ENCODE measurements at places on chromosomes 12 and 14.

GRCh38 chr12:56487448-56488040, 417 bp downstream of the GLS2 start:
- DNase-seq = peak; percentile 17

DNA sequence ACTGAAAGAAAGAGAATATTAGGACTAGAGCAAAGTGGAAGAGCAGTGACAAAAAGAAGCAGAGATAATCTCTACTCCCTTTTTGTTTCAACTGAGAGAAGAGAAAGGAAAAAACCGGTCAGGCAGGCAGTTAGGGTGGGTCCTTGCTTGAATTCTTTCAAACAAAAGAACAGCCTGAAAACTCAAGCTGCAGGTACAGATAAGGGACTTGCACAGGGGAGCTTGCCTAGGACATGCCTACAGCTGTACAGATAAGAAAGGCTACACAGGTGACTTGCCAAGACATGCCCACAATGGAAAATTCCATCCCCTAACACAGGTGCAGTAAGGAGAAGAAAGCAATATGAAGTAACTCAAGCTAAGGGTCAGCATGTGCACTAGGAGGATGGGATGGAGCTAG, 532.2 kb upstream of the MIS18BP1 start:
- no peak for DNase-seq

GRCh38 chr14:31827325-31827724, 249.8 kb upstream of the ARHGAP5 start:
- no peak for DNase-seq

- no peak for DNase-seq
Observed at GRCh38 chr12:6268484-6269157, 41.9 kb upstream of the PLEKHG6 start.

DNA sequence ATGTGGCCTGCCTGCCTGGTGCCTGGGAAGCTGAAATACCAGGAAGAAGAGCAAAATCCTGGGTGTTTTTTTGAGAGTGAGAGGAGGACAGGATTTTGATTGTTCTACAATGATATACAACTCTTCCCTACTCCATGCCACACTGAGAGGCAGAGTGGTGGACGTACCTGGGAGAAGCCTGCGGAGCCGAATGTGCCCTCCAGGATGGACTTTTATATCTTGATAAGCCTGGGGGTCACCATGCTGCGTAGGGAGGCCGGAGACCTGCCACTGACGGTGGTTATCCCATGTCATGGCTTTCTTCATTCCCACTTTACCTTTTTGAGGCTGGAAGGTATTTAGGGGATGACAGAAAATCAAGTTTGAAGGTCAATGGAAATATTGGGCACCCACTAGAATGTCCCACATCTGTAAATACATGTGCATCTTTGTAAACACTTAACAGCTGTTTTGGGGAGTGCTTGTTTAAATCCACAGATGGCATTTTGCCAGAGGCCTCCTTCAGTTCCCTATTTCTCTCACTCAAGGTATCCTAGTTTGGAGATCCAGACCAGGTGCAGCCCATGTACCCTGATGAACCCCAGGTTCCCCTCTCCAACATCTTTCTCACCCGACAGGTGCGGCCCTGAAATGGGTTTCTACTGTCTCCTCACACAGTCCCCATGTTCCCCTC, 1.1 kb upstream of the GLT1D1 start:
- no peak for DNase-seq

- no peak for DNase-seq
Observed at GRCh38 chr12:64064706-64065105, 157.4 kb downstream of the KICS2 start.

- no peak for DNase-seq
Observed at GRCh38 chr12:131536337-131536736, 174.6 kb upstream of the SFSWAP start.
